MG63 (cell line): ENCODE measurements at places on chromosomes 2 and 18.

DNA sequence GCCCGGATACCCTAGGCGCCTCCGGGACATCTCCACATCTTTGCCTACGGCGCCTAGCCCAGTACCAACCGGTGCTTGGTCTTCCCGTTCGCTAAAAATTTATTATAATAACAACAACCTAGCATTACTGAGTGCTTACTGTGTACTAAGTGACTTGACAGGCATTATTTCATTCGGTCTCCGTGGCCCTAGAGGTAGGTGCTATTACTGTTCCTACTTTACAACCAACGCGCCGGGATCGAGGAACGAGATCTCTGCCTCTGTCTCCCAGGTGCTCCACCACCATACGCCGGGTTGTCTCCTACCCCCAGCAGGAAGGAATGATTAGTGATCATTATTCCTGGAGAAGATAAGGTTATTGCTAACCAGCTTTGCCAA, 657 bp upstream of the BIN1 start:
- DNase-seq = no peak

- DNase-seq = no peak
Observed at GRCh38 chr2:80947601-80948130, 643.1 kb upstream of the LRRTM1 start.

DNA sequence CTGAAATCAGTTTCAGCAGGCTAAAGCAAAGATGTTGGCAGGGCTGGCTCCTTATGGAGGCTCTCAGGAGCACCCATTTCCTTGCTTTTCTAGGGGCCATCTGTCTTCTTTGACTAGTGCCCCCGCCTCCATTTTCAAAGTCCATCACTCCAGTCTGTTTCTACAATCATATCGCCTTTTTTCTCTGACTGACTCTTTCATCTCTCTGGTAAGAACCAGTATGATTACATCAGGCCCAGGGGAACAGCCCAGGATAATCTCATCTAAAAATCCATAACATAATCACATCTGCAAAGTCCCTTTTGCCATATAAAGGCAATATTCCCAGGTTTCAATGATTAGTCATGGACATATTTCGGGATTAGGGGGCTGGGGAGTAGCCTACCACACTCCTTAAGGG, 57.0 kb downstream of the CUL3 start:
- DNase-seq = no peak

DNA sequence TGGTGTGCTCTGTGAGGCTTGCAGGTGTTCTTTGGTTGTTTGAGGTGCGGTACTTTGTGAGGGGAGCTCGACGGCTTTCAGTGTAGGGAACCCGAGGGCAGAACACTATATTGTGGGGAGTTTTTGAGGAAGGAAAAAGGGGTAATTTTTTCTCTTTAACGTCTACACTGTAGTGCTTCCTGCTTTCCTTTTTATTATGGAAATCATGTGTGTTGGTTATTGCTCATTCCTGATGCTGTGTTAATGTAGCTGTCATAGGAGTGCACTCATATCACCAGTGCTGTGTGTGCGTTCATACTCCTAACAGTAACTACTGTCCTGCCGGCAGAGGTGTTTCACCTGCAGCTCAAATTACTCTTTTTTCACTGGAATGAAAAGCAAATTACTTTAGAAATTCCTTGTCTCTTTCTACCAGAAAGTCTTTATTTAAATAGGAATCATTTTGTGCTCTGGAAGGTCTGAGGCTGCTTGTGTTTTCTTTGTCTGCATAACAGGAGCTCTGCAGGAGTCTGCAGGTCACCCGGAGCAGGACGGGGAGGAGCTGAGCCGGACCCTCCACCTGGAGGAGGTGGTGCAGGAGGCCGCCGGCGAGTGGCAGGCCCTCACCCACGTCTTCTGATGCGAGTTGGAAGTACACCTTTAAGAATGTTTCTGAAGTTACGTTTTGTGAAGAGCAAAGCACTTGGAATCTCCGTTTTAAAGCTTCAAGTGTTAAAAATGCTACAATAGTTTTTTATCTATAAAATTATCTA, 145.5 kb downstream of the ZNF236 start:
- DNase-seq = no peak

DNA sequence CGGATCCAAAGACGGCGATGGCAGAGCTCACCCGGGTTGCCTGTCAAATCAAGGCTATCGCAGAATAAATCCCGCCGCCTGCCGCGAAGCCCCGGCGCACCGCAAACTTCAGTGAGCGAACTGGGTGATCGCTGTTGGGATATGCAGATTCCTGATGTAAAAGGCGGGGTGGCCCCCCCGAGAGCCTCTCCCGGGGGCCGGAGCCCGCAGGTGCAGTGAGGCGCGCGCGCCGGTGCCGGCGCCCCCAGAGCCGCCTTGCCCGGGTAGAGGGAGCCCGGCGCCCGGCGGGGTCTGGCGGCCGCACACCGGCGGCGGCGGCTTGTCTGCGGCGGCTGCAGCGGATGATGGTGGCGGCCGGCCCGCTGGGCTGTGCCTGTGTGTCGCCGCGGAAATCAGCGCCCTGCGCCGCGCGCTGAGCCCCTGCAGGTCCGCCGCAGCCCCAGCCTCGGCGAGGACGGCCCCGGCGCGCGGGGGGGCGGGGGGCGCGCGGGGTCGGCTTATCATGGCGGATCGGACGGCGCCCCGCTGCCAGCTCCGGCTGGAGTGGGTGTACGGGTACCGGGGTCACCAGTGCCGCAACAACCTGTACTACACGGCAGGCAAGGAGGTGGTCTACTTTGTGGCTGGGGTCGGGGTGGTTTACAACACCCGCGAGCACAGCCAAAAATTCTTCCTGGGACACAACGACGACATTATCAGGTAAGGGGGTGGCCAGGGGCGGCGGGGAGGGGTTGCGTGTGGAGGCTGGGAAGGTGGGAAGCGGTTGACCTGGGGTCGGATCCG, 1.3 kb downstream of the EML6 start:
- DNase-seq = peak; percentile 23

GRCh38 chr2:69012310-69013141, 453 bp upstream of the ANTXR1 start:
- DNase-seq = no peak

- no peak for DNase-seq
Observed at GRCh38 chr2:115649731-115650130, 1207.3 kb downstream of the DPP10 start.

DNA sequence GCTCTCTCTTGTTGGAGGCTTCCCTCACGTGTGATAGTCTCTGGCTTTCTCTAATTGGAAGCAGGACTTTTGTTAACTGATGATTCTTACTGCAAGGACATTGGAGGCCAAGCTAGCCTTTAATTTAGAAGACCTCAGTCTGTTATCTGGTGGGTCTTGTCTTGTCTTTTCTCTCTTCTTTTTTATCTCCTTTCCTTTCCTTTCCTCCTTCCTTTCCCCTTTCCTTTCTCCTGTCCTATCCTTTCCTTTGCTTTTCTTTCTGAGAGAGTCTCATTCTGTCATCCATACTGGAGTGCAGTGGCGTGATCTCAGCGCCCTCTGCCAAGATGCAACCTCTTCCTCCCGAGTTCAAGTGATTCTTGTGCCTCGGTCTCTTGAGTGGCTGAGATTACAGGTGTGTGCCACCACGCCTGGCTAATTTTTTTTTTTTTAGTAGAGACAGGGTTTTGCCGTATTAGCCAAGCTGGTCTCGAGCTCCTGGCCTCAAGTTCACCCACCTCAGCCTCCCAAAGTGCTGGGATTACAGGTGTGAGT, 18.1 kb downstream of the CCNYL1 start:
- DNase-seq = no peak

GRCh38 chr18:54388203-54389142, 30.8 kb downstream of the C18orf54 start:
- peak; percentile 70 for DNase-seq

DNA sequence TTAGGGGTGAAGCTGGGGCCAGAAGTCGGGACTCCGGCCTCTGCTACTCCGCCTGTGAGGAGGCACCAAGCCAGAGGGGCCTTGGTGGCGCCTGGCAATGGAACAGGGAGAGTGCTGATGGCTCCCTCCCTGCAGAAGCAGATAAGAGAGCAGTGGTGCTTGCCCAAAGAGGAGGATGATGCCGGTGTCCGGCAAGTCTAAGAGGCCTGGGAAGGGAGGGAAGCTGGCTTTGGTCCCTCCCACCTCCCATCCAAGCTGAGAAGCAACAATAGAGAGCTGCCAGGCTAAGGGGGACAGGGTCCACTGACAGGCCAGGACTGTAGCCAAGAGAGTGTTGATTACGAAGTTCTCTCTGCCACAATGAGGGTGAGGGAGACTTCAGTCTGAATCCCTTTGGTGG, 479.5 kb downstream of the TNS1 start:
- no peak for DNase-seq

- no peak for DNase-seq
Observed at GRCh38 chr18:49959176-49959575, 145.8 kb upstream of the ACAA2 start.

- peak; percentile 79 for DNase-seq
Observed at GRCh38 chr2:11669454-11670291, at the start of gene NTSR2. TSS of gene NTSR2 (minus strand) at chr2:11670195. CDS start at chr2:11670129, 66 bp downstream.

DNA sequence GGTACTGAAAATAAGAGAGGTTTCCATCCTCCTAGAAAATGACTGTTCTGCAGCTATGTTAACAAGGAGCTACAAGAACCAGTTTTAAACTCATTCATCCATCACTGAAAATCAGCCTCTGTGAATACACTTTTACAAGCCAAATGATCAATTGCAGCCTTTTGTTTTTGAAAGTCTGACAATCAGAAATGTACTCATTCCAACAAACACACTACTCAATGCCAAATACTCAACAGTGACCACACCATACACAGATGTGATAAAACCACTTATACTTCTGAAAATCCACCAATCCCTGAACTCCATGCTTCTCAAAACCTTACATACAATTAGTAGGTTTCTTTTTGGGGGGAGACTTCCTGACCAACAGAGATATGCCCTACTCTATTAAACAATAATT, 663.9 kb upstream of the CHAC2 start:
- DNase-seq = no peak

GRCh38 chr2:43178602-43179542, 47.5 kb downstream of the ZFP36L2 start:
- DNase-seq = peak; percentile 96

GRCh38 chr18:50853863-50854271, 25.1 kb upstream of the ME2 start:
- DNase-seq = peak; percentile 47

- DNase-seq = no peak
Observed at GRCh38 chr18:32156855-32157254, 33.0 kb upstream of the MEP1B start.

DNA sequence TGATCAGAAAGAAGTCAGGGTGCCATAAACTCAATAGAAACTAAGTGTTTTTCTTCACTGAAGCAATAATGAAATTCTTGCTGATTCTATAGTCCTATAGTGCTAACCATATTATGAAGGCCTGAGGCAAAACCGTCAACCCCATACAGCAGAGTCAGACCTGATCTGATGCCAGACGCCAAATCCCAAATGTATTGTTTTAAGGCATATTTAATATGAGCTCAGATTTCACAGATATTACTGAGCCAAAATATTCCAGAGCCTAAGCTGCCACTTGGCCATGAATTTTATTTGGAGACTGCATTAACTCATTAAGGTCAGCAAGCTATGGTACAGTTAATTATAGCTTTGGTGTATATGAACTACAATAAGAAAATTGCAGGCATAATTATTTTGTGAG, 53.4 kb downstream of the SCN1A start:
- DNase-seq = peak; percentile 6

GRCh38 chr2:236945431-236946016, 140.2 kb upstream of the COPS8 start:
- DNase-seq = peak; percentile 16

DNA sequence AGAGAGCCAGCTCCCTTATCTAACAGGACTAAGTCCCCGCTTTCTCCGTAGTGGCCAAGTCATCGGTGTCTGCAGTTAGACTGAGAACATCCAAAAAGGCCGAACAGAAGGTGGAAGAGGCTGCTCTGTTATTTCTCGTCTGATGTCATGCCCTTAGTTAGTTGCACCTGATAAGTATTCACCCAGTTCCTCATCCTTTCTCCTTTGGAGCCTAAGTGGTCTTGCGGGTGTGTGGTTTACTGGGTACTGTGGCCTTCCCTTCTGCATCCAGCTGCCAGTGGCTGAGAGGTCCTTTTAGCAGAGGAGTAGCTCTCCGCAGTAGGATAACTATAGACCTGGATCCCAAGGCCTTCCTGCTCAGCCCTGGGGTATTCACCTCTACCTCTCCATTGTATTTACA, 211.6 kb downstream of the BCL2 start:
- no peak for DNase-seq

DNA sequence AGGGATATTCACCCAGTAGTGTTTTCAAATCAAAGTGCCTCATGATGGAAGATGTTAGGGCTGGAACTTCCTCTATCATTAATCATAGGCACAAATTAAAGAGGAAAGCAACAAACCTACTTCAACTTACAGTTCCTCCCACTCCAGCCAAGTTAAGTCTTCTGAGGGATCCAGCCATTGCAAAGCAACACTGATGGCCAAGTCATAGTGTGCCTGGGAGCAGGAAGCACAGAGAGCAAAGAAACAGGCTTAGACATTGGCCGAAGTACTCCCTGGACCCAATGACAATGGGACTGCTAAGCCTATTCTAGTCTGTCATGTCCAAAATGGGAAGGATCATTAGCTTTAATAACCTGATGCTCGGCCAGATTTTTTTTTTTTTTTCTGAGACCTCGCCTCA, 7.0 kb downstream of the C2orf80 start:
- DNase-seq = no peak

DNA sequence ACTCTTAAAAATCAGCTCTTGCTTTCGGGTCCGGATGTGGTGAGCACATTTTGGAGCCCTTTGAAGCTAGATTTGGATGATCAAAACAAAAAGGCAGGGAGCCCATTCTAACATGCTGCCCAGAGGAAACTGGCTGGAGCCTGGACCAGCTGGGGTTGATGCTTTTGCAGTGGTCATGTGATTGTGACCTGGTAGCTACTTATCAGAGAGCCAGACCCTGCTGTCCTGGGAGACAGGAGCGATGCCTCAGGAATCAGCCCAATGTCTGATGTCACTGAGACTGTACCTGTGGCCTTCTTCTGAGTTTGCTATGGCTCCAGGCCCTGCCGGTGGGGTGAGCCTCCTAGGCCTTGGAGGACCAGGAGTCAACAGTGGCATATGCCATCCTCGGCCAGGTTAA, 18.7 kb upstream of the SCLY start:
- DNase-seq = no peak

DNA sequence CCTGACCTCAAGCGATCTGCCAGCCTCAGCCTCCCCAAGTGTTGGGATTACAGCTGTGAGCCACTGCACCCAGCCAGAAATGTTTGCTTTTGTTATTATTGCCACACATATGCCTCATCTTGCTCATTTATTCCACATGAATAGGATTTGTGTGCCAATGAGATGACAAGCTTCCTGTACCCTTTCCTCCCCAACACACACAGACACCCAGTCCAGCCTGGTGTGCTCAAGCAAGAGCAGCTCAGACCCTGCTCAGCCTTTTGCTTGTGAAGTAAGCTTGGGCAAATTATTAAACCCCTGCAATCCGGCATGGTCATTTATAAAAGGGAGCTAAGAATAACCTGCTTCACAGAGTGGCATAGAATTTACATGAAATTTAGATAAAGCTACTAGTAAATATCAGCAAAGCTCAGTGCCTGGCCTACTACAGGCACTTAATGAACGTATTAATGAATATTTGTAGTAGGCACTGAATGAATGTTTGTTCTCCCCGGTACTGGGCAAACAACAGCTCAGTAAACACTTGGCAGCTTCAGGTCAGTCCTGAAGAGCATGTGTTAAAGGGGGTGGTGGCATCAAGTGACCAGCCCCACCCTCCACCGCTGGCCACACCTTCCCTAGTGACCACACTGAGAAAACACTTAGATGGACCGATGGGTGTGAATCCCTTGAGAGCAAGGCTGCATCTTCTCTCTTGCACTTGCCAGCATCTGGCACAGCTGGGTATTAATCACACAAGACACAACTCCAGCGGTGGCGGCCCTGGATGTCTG, 280.2 kb downstream of the SRBD1 start:
- DNase-seq = peak; percentile 69
